ENCODE measurements at places on chromosomes 7 and 10.

- DNase-seq, result no peak
Observed at GRCh38 chr7:121833991-121834390, 39.0 kb upstream of the PTPRZ1 start.

DNA sequence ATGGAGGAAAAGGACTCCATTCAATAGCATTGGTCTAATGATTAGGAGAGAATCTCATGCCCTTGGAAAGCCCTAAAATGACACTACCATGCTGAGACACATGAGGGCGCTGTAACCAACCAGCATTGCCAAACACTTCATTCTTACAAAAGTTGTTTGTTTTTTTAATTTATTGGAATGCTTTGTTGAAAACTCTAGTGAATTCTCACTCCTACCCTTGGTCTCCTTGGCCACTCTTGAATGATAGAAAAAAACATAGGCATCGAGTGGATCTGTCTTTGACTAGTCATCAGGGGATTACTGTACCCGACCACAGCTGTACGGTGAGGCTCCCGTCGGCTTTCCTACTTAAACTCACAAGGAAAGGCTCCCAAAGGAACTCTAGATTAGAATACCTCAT lies 29.3 kb upstream of the ADD3 start:
- no peak for DNase-seq

GRCh38 chr10:48279081-48279751 lies 4.7 kb upstream of the FRMPD2 start:
- no peak for DNase-seq

GRCh38 chr7:158186406-158186805 lies 401.2 kb downstream of the PTPRN2 start:
- DNase-seq, result no peak

GRCh38 chr7:137953665-137954470 lies 48.0 kb downstream of the CREB3L2 start:
- DNase-seq, result no peak

- DNase-seq, result no peak
Observed at GRCh38 chr10:112584276-112584675, 137.3 kb downstream of the VTI1A start.

GRCh38 chr10:108147346-108147745 lies 982.8 kb upstream of the SORCS1 start:
- no peak for DNase-seq

- DNase-seq, result no peak
Observed at GRCh38 chr10:114534571-114534981, 123.5 kb downstream of the ABLIM1 start.

DNA sequence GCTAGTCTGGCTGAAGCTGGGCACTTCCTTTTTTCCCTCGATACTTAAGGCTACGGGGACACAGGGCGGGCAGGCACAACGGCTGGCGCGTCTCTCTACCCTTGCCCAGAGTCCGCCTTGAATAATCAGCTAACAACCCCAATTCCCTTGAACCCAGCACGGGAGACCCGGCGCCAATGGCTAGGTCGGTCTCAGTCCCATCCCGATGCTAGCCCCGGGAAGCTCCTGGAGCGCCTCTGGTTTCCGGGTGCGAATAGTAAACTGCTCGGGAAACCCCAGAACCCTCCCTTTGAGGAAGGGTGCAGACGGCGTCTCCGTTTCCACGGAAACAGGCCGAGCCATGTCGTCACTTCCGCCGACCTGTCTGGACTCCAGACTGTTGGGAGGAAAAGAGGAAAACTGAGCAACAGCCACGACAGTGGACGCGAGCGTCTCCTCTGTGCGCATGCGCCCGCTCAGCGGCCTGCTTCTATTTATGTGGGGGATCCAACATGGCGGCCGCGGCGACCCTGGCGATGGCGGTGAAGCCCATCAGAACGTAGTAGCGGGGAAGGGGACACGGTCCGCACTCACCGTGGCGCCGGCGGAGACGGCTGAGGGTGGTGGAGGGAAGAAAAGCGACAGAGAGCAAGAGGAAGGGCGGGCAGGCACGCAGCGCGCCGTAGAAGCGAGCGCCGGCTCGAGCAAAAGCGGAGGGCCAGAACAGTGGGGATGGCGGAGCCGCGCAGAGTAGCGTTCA lies at the start of gene UBN2:
Gene UBN2, plus strand, starts transcription at position 464 of the 739 bp plus-strand sequence. Its CDS starts 248 bp downstream, at position 712.
- DNase-seq, result peak; percentile 94

GRCh38 chr7:2476776-2477446 lies 713 bp upstream of the GRIFIN start:
- DNase-seq, result no peak

DNA sequence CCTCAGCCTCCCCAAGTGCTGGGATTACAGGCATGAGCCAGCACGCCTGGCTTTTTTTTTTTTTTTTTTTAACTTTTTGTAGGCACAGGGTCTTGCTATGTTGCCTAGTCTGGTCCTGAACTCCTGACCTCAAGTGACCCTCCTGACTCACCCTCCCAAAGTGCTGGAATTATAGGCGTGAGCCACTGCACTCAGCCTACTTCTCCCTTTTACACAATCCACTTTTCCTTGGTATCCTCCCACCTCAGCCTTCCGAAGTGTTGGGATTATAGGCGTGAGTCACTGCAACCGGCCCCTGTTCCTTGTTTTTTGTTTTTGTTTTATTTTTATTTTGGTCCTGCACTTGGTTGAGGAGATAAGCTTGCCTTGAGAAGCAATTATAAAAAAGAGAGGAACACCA lies 75.9 kb upstream of the KMT2C start:
- DNase-seq, result no peak
